DMS79 (cell line): ENCODE measurements at places on chromosomes 13 and 19.

GRCh38 chr19:11597202-11598102 is at the start of gene ZNF627:
ZNF627 (plus strand) TSS chr19:11597483; CDS start chr19:11597628, 145 bp downstream.
- peak; percentile 98 for DNase-seq

DNA sequence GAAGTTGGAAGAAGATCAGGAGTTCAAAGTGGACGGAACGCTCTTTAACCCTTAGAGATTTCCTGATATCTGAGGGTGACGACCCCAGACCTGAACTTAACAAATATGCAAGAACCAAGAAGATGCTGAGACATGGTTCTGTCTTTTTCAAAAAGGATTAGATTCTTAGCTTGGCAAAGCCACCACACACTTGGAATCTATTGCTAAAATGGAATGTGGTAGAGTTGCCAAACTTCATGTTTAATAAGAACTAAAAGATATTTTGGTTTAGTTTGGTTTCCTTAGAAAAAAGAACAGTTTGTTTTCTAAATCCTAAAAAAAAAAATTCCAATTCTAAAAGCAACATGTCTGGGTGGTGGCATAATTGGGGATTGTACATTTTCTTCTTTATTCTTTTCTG is 29.5 kb downstream of the UNC13A start:
- DNase-seq = no peak

- no peak for DNase-seq
Measured at GRCh38 chr13:40789275-40790153, at the start of gene SLC25A15. SLC25A15 (plus strand) TSS chr13:40789611; CDS start chr13:40793227, 3,616 bp downstream.

DNA sequence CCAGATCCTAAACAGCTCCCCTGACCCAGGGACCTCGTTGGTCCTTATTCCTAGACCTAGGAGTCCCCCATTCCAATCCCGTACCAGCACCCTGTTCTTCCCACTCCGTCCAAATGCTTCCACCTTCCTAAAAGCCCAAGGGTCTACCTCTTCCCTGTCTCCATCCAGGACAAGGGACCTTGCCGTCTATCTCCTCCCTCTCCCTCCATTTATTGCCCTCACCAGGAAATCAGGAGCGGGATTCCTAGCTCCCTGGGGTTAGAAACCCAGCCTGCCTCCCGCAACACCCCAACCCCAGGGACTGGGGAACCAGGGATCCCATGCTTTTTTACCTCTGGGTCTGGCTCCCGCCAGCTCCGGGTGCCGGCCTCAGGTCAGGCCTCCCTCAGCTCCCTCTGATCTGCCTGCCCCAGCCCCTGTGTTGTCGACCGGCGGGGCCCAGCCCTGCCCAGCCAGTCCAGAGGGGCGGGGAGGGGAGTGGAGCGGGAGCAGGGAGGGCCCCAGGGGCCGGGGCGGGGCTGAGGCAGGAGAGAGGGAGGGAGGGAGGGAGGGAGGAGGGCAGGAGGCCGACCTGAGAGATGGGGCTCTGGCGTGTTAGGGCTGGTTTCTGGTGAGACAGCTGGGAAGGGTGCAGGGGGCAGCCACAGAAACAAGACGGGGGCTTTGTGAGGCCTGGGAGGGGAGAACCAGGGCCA is at the start of gene B3GNT8:
TSS of gene B3GNT8 (minus strand) at position 423 of the 695 bp plus-strand sequence. CDS start 596 bp downstream, outside the sequence.
- peak; percentile 83 for DNase-seq

GRCh38 chr13:43551897-43552456 is 234.8 kb downstream of the ENOX1 start:
- no peak for DNase-seq

- DNase-seq = no peak
Measured at GRCh38 chr13:35025314-35025713, 83.2 kb downstream of the NBEA start.

GRCh38 chr19:956766-957440 is 27.2 kb upstream of the WDR18 start:
- no peak for DNase-seq

GRCh38 chr19:28815257-28815656 is 397.7 kb downstream of the UQCRFS1 start:
- no peak for DNase-seq

DNA sequence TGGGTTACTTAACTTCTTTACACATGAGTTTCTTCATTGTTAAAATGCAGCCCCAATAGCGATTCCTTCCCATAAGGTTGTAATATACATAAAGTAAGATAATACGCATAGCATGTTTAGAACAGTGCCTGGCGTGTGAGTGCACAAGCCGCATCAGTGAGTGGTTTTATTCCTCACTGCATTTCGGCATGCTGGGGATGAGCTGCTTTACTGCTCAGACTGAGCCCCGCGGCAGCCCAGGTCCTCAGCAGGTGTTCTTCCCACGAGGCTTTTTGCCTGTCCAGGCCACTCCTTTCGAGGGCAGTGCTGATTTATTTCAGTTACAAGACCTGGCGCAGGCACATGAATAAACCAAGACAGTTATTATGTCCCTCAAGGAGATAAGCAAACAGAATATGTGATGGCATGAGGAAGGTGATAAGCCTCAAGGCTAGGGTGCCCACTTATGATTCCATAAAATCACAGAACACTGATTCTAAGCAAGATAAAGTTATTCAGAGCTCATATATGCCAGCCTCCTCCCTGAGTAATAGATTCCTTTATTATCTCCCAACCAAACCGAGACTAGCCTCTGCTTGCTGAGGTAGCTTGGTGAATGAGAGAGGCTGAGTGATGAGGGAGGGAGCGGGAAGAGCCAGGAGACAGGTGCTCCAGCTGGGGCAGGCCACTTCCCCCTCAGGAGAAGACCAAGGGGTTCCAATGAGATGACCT is 505.5 kb downstream of the DIAPH3 start:
- DNase-seq = no peak

- DNase-seq = no peak
Measured at GRCh38 chr13:41059456-41060081, 1.7 kb upstream of the WBP4 start.

- DNase-seq = no peak
Measured at GRCh38 chr13:40920826-40921225, 98.3 kb downstream of the ELF1 start.

GRCh38 chr19:33798681-33799111 is 2.0 kb downstream of the KCTD15 start:
- DNase-seq = no peak

GRCh38 chr19:11145536-11145924 is 10.1 kb downstream of the SPC24 start:
- DNase-seq = no peak

- DNase-seq = no peak
Measured at GRCh38 chr13:20411638-20412342, 113.9 kb downstream of the CRYL1 start.

DNA sequence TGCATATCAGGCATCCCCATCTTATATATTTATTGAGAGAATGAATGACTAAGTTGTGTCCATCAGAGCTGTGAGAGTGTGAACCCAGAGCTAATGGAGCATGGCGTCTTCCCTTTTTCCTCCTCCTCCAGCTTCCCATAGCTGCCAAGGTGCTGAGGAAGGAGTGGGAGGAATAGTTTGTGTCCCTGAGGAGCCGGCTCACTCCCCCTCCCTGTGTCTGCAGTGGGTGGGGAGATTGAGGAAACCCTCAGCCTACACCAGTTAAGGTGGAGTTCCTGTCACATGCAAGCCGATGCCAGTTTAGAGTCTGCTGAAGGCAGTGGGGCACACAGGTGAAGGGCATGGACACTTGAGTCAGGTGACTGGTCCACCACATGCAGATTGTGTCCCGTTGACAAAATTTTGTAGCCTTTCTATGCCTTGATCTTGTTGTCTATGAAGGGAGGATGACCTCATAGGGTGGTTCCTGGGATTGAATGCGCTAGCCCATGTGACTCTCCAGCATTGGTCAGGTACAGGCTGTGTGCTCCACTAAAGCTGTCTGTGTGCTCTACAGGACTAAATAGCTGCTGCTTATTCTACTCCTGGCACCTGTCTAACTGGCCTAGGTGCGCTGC is 47.6 kb upstream of the GPI start:
- no peak for DNase-seq

GRCh38 chr13:99227909-99228688 is 27.4 kb downstream of the UBAC2 start:
- no peak for DNase-seq

DNA sequence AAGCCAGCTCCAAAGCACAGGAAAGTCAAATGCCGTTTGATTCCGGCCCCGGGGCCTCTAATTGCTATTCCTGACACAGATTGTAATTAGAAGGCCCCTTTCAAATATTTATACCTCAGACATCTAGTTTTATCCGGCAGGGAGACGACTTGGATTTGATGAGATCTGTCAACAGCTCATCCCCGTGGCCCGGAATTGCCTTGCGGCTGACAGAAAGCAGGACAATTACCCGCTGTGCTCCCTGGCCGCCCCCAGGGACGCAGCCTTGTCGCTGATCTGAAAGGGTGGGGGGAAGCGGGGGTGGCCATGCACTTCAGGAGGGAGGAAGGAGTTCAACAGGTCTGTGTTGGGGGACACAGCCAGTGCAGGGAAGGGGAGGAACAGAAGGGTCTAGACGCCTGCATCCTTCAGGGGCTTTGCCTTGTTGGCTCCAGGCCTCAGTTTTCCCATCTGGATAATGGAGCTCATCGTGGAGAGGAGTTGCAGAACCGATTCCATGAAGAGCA is 1.8 kb upstream of the SHD start:
- no peak for DNase-seq

DNA sequence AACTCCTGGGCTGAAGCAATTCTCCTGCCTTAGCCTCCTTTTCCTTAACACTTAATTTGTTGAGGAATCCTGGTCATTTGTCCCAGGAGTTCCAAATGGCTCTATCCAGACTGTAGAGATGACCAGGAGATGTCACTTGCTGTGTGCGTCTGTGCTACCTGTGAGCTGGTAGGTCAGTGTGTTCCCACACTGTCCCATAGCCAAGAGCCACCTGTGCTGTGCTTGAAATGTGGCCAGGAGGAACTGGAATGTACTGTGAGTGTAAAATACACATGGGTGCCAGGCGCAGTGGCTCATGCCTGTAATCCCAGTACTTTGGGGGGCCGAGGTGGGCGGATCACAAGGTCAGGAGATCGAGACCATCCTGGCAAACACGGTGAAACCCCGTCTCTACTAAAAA is 29.4 kb upstream of the KDM4B start:
- no peak for DNase-seq

GRCh38 chr13:40777809-40778175 is 6.8 kb upstream of the MRPS31 start:
- no peak for DNase-seq
